ENCODE measurements at places on chromosomes 7 and 10. TPM values are rescaled to one million over a fixed set of nuclear protein-coding genes. Genes with fewer than 3 reads are reported as not detected.

GRCh38 chr10:79494871-79495705 lies 17.2 kb upstream of the EIF5AL1 start:
- no peak for DNase-seq

The OPALIN gene
- total RNA-seq = not detected

The ZC3HAV1 gene
- total RNA-seq = 28.9 TPM

- DNase-seq = no peak
Measured at GRCh38 chr10:62626079-62626478, 178.4 kb upstream of the ADO start.

The ZNF3 gene
- 10.5 TPM for total RNA-seq

GRCh38 chr10:33735464-33735923 lies 401.0 kb upstream of the NRP1 start:
- no peak for DNase-seq

The OR9A2 gene
- total RNA-seq = not detected

The ASB10 gene
- not detected for total RNA-seq

- no peak for DNase-seq
Measured at GRCh38 chr10:115829521-115830205, 443.3 kb downstream of the GFRA1 start.

The ASL gene
- 32.3 TPM for total RNA-seq

DNA sequence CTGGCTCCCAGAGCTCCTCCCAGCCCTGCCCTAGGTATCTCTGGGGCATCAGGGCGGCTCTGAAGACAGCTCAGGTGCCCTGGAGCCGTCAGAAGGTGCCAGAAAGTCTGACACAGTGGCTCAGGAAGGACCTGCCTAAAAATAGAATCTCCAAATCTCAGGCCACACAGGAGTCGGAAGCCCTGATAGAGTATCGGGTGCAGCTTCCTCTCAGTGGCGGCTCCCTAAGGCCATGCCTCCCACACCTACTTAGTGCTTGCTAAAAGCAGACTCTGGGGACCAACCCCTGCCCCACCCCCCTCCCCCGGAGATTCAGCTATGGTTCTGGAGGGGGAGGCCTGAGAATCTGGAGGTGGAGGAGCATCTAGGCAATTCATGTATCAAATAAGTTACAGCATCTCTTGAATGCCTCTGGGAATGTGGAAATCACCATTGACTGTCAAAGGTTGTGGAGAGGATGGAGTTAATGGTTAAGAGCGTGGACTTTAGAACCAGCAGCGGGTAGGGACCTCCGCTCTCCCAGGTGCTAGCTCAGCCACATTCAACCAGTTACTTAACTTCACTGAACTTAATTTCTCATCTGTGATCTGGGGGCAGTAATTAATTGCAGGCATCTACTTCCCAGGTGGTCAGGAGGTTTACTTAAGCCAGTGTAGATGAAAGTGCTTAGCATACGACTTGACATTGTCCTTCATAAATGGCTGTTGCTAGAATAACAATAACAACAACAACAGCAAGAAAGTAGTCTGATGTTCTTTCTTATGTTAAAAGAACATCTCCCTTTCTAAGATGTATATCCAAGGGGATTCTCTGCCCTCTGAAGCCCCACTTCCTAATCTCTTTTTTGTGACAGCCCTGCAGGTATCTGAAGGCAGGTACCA lies 38.6 kb upstream of the MXI1 start:
- no peak for DNase-seq

GRCh38 chr10:44558521-44558920 lies 173.6 kb upstream of the CXCL12 start:
- DNase-seq = no peak

The HPS6 gene
- total RNA-seq = 23.0 TPM
